ENCODE measurements at places on chromosomes 5 and 9. TPM values are rescaled to one million over a fixed set of nuclear protein-coding genes. Genes with fewer than 3 reads are reported as not detected.

Gene TMEM252
- total RNA-seq = not detected

GRCh38 chr9:133275105-133276000 is at the start of gene ABO:
ABO (minus strand) TSS chr9:133275201.
- peak; percentile 61 for DNase-seq

DNA sequence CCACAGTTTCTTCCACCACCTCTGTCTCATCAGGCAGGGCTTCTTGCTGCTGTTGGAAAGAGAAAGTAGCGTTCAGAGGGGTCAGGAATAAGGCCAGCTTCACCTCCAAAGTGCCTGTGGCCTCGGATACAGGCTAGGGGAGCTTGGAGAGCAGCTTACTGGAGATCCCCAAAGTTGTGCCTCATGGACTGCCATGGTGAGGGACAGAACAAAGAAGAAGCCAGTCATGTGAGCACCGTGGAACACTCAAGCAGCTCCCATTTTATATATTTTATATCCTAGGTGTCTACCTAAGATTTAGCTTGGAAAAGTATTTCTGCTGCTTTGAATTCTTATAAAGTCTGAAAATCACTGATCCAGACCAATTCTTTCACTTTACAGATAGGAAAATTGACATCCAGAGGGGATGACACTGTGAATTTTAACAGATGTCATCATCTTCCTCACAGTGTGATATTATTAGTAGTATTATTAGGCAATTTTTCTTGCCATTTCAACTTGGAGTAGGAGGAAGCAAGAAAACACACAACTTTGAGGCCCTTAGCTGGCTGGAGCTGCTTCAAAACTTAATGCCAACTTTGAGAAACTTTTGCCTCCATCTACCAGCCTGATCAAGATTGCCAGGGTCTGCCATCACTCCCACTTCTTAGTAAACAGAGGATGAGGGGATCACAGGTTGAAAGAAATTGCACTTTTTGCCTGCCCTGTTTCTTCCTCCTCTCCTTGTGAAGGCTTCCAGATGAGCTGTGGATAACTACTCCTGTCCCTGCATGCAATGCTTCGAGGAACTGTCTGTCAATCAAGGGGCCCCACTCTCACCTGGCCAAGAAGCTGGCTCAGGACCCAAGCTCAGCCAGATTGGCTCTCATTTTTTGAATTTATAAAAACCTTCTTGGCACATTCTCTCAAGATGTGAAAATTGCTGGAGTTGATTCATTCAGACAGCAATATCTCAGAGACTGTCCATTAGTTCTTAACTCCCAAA is 11.8 kb downstream of the SPARC start:
- DNase-seq = no peak

Gene ADCY2
- total RNA-seq = 1.9 TPM

Gene FBXW5
- total RNA-seq = 174 TPM

DNA sequence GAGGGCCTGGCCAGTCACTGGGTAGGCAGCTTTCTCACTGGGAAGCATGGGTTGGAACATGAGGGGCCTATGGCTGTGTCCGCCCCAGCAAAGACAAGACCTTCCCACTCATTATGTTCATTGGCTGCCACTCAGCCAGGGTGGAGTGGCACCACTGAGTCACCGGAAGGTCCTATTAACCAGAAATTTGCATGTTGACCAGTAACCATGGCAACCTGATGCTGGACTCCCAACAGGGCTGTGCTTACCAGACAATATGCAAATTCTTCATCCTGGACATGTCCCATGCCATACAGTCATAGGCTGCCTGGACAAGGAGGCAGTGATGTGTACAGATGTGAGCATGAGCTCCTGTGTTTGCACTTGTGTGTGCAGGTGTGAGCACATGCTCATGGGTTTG is 66.7 kb downstream of the PSD2 start:
- DNase-seq = no peak

GRCh38 chr9:98333703-98334582 is 78.5 kb upstream of the TBC1D2 start:
- DNase-seq = no peak

GRCh38 chr5:179772351-179772750 is 21.4 kb upstream of the LTC4S start:
- DNase-seq = no peak

Gene LHFPL2
- 35.5 TPM for total RNA-seq

- no peak for DNase-seq
Observed at GRCh38 chr9:121880343-121880898, 212.7 kb downstream of the TTLL11 start.

GRCh38 chr5:172531704-172532026 is 77.3 kb upstream of the SH3PXD2B start:
- peak; percentile 7 for DNase-seq

DNA sequence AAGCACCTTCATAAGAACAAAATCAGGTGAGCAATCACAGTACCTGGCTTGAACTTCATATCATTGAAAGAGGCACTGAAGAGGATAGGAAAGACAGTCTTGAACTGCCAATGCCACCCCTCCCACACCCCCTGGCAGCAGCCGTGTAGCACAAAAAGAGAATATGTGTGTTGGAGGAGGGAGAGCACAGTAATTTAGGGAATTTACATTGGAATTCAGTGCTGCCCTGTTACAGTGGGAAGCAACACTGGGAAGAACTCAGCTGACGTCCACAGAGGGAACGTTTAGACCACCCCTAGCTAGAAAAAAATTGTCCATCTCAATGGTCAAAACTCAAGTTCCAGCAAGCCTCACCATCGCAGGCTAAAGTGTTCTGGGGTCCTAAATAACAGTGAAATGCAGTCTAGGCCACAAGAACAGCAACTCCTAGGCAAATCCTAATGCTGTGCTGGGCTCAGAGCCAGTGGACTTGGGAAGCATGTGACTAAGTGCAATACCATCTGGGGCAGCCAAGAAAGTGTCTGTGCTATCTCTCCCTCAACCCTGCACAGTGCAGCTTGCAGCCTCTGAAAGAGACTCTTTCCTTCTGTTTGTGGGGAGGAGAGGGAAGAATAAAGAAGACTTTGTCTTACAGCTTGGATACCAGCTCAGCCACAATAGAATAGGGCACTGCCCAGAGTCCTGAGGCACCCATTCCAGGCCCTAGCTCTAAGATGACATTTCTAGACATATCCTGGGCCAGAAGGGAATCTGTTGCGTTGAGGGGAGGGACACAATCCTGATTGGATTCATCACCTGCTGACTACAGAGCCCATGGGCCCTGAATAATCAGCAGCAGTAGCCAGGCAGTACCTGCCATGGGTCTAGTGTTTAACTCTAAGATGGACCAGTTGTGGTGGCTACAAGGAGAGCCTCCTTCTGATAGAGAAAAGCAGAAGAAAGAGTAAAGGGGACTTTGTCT is 62.1 kb upstream of the VLDLR start:
- DNase-seq = peak; percentile 50

GRCh38 chr9:111904891-111905291 is 8.3 kb downstream of the UGCG start:
- no peak for DNase-seq

DNA sequence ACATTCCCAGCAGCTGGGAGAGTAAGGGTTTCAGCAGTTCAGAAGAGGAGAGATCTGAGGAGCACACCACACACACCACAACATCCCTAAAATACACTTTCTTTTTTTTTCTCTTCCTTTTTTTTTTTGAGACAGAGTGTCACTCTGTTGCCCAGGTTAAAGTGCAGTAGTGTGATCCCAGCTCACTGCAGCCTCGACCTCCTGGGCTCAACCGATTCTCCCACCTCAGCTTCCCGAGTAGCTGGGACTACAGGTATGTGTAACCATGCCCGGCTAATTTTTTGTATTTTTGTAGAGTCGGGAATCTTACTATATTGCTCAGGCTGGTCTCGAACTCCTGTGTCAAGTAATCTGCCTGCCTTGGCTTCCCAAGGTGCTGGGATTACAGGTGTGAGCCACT is 9.7 kb upstream of the UBAP1 start:
- DNase-seq = no peak

GRCh38 chr9:2623288-2624050 is 1.9 kb downstream of the VLDLR start:
- DNase-seq = peak; percentile 23

Gene CYFIP2
- total RNA-seq = 22.4 TPM

DNA sequence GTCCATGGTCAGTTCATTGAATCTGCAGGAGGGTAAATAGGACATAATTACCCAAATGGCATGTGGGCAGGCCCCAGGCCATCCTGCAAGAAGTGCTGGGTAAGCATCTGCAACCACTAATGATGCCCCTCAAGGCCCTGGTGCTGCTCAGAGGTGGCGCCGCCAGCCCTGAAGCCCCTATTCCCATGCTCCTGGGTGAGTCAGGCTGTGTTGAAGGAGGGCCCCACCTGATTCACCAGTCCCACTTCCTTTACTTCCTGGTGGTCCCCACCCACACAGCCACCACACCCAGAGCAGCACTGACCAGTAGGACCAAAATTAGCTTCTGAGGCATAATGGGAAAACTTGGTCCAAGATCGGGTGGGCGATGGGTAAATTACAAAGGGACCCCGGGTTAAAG is 120.4 kb upstream of the SPRY4 start:
- DNase-seq = no peak

DNA sequence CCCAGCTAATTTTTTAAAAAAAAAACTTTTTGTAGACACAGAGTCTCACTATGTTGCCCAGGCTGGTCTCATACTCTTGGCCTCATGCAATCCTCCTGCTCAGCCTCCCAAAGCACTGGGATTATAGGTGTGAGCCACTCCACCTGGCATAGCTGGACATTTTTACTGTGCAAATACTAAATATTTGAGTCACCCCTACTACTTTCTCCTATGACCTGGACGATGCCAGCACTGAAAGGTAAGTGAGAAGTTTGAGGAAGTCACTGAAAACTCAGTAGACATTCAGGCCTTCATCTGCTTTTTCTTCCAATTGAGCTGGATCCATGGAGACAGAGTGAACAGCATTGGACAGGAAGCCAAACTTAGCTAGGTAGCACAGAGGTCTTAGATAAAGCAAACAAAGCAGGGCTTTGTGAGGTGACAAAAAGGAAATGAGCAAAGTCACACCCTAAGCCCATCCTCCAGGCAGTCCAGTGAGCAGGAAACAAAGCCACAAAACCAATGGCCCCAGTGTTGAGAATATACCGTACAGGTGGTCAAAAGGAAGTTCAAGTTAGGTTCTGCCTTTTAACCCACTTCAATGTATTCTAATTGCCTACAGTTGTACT is 192.6 kb upstream of the RASA1 start:
- peak; percentile 55 for DNase-seq

DNA sequence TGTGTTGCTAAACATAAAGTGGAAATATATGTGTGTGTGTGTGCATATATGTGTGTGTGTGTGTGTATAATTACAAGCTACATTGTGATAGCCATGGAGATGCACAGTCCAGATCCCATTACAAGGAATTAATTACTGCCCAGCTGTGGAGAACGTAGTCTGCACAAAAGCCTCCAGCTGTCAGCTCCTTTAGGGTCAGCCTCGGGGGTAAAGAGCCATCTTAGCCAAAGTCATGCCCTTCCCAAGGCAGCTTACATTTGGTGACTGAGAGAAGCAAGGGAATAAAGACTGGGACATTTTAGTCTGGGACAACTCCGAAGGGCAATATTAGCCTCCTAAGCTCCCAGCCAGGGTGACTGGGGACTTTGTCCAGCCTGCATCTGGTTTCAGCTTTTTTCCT is 21.9 kb upstream of the FOCAD start:
- no peak for DNase-seq

Gene PCDHGA4
- 1.4 TPM for total RNA-seq

Gene ST6GALNAC6
- total RNA-seq = 279 TPM

Gene LCN12
- total RNA-seq = 6.5 TPM

DNA sequence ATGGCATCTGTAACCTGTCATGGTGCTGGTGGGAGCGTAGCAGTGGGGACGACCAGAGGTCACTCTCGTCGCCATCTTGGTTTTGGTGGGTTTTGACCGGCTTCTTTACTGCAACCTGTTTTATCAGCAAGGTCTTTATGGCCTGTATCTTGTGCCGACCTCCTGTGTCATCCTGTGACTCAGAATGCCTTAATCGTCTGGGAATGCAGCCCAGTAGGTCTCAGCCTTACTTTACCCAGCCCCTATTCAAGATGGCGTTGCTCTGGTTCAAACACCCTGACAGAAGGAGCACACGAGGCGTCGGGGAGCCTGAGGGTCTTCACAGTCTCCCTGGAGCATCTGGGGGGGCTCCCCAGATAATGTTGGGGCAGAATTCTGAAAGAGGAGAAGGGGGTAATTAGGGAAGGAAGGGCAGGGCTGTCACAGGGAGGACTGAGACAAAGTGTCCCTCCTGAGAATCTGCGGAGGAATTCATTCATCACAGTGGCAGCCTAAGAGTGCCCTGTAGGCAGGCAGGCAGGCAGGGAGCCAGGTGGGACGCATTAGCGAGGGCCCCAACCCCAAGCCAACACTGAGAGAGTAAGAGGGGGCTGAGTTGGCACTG is 21.3 kb upstream of the NCS1 start:
- DNase-seq = no peak

- DNase-seq = no peak
Observed at GRCh38 chr5:55535199-55535905, 588 bp upstream of the PLPP1 start.

GRCh38 chr9:137411260-137411644 is 11.7 kb downstream of the EXD3 start:
- DNase-seq = no peak

GRCh38 chr5:139078345-139078744 is 119.8 kb downstream of the SIL1 start:
- DNase-seq = no peak

Gene KDM4C
- total RNA-seq = 42.0 TPM

DNA sequence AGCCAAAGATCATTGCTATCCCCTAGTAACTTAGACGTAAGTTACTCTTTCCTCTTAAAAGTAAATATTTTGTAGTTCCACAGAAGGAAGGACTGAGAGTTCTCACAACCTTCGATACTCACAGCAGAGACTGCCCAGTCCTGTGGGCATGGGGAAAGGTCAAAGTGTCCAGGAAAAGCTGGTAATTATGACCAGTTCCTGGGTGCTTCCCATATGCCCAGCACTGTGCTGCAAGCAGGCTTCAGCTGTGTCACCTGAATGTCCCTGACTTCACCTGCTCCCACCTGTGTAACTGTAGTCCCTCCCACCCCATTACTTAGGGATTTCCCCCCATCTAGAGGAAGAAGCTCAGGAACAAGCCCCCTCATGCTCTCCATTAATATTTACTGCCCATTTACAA is 18.0 kb upstream of the SH3RF2 start:
- DNase-seq = no peak

DNA sequence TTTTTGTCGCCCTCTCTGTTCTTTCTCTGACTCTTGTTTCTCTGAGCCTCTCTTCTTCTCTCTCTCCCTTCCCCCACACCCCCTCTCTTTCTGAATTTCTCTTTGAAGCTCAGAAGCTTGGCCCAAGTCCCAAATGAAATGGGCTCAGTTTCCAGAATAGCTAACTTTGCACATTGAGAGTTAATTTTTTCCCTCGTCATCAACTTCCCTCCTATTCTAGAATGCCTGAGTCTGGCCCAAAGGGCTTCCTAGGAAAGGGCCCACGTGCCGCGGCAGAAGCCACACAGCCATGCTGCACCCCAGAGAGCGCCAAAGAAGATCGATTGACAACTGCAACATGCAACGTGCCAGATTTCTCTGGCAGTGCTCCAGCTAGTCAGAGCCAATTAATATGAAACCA is 588.8 kb upstream of the KLF4 start:
- DNase-seq = no peak

Gene C9orf153
- not detected for total RNA-seq

DNA sequence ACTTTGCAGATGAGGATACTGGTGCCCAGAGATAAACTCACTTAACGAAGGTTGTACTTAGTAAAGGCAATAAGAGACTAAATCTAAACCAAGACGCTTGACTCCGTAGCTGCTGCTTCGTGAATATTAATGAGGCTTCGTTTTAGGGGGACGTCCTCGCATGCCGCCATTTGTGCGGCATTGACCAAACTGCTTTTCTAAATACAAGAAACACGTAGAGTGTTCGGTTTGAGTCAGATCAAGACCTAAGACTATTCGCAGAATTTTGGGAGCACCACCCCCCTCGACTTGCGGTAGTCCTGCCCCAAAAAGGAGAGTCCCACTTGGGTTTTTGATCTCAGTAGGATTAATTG is 1.1 kb downstream of the NPM1 start:
- no peak for DNase-seq

Measured in colonic mucosa (tissue), 4 donors.